ENCODE measurements at places on chromosomes 7 and 10. TPM values are rescaled to one million over a fixed set of nuclear protein-coding genes. Genes with fewer than 3 reads are reported as not detected.

The SEMA3A gene
- 117 TPM for total RNA-seq

The AKR1C8 gene
- total RNA-seq, result not detected

The CPED1 gene
- 122 TPM for total RNA-seq

The PCBD1 gene
- total RNA-seq, result 59.7 TPM

The PPP2R2D gene
- total RNA-seq, result 26.5 TPM

The RAPGEF5 gene
- 1.3 TPM for total RNA-seq

The CCSER2 gene
- 38.5 TPM for total RNA-seq

The ZNF488 gene
- total RNA-seq, result not detected

The NUTM2D gene
- 2.2 TPM for total RNA-seq

The NXPH1 gene
- total RNA-seq, result not detected

The ASZ1 gene
- total RNA-seq, result not detected

The RBP4 gene
- total RNA-seq, result 0.44 TPM

The HYAL4 gene
- 0.17 TPM for total RNA-seq

The ZNF804B gene
- total RNA-seq, result not detected

The FAM237B gene
- not detected for total RNA-seq

The KLLN gene
- total RNA-seq, result 1.2 TPM

The TRUB1 gene
- total RNA-seq, result 31.7 TPM

The TRPV6 gene
- not detected for total RNA-seq

The CYP3A4 gene
- not detected for total RNA-seq

The CLDN12 gene
- 39.1 TPM for total RNA-seq

The OPN1SW gene
- not detected for total RNA-seq

The ZNF467 gene
- total RNA-seq, result 0.73 TPM
